ENCODE measurements at places on chromosomes 12 and 14.

GRCh38 chr14:74569806-74570591 lies 42.0 kb downstream of the LTBP2 start:
- DNase-seq, result no peak

GRCh38 chr12:116672842-116673516 lies 64.9 kb downstream of the SPRING1 start:
- DNase-seq, result no peak

- DNase-seq, result no peak
Measured at GRCh38 chr14:36317650-36318049, 2.8 kb downstream of the MBIP start.

DNA sequence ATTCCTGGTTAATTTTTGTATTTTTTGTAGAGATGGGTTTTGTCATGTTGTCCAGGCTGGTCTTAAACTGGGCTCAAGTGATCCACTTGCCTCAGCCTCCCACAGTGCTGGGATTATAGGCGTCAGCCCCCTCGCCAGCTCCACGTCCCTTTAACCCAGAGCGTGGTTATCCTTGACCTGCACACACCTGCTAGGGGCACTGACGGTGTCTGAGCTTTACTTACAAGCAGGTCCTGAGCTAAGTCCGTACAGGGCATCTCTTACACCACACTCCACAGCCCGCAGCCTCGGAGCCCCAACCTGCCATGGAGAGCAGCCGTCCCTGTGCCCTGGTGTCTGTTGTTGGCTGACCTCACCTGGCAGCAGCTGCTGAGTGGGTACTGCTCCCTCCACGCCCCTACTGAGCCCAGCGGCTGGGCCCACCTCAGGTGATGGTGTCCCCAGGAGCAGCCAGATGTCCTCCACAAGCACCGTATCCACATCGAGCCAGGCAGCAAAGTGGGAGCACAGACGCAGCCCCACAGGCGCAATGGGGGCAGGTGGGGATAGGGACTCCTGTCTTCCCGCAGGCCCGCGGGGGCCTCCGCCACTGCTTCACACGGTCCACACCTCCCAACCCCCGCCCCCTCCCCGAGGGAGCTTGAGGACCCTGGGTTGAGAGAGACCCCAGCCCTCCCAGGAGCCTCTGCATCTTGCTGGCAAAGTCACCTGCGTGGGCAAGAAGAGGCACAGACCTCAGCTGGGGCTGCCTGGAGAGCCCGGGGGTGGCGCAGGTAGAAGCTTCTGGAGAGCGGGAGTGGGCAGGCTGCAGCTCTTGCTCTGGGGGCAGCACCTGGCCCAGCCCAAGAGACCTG lies 325.4 kb upstream of the SFSWAP start:
- no peak for DNase-seq

Data from NCI-H446 treated with DMSO at 0.1 percent for 48 hours (cell line).